ENCODE measurements at places on chromosomes 5 and 9. TPM values are rescaled to one million over a fixed set of nuclear protein-coding genes. Genes with fewer than 3 reads are reported as not detected.

GRCh38 chr5:99827136-99827535 lies 708.0 kb upstream of the FAM174A start:
- no peak overlapping the region for H3K27ac ChIP-seq
- H3K4me1 ChIP-seq = peaks cover 12% of the 10 kb centered on the region
- no peaks in the 10 kb centered on the region for H3K36me3 ChIP-seq
- H3K4me3 ChIP-seq = no peak overlapping the region

DNA sequence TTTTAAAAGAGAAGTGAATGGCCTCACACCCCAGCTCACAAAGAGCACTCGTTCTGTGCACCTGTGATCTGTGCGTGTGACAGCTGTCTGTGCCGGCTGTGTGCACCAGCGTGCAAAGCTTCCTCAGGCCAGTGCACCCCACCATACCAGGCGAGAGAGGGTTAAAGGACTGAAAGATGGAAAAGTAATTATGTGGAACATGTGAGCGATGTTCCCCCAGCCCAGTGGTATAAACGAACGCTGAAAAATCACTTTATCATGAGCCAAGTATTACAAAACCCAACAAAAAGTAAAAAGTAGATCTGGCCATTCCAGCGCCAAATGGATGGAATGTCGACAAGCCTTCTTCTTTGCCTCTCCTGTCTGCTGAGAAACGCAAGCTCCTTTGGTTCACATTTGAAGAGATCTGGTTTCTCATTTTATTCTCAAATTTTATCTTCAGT lies 53.7 kb downstream of the IPPK start:
- H3K4me3 ChIP-seq = no peak overlapping the region
- DNase-seq = no peak
- peaks cover 38% of the 10 kb centered on the region for H3K36me3 ChIP-seq
- peaks cover 6% of the 10 kb centered on the region for H3K4me1 ChIP-seq
- H3K27me3 ChIP-seq = no peaks in the 10 kb centered on the region

GRCh38 chr5:84393969-84394368 lies 9.3 kb upstream of the EDIL3 start:
- no peaks in the 10 kb centered on the region for H3K27me3 ChIP-seq
- no peak overlapping the region for H3K4me3 ChIP-seq
- H3K36me3 ChIP-seq = no peaks in the 10 kb centered on the region
- no peaks in the 10 kb centered on the region for H3K4me1 ChIP-seq
- H3K27ac ChIP-seq = no peak overlapping the region

- DNase-seq = no peak
- no peak overlapping the region for H3K27ac ChIP-seq
- no peaks in the 10 kb centered on the region for H3K36me3 ChIP-seq
- H3K27me3 ChIP-seq = no peaks in the 10 kb centered on the region
- peaks cover 6% of the 10 kb centered on the region for H3K4me1 ChIP-seq
- H3K4me3 ChIP-seq = no peak overlapping the region
These were observed 151.5 kb downstream of the BNC2 start for GRCh38 chr9:16718952-16719351.

- peaks cover 16% of the 10 kb centered on the region for H3K27me3 ChIP-seq
- H3K36me3 ChIP-seq = peaks cover 8% of the 10 kb centered on the region
- H3K4me1 ChIP-seq = peaks cover 12% of the 10 kb centered on the region
- no peak overlapping the region for H3K27ac ChIP-seq
These were observed 25.1 kb downstream of the FGF18 start for GRCh38 chr5:171444582-171444981.

GRCh38 chr5:172245046-172245445 lies 38.5 kb downstream of the UBTD2 start:
- no peak overlapping the region for H3K4me3 ChIP-seq
- no peaks in the 10 kb centered on the region for H3K27me3 ChIP-seq
- H3K27ac ChIP-seq = no peak overlapping the region
- H3K36me3 ChIP-seq = peaks cover 3% of the 10 kb centered on the region
- H3K4me1 ChIP-seq = peaks cover 4% of the 10 kb centered on the region

GRCh38 chr9:35029852-35030251 lies 40.3 kb downstream of the DNAJB5 start:
- peaks cover 6% of the 10 kb centered on the region for H3K4me1 ChIP-seq
- peak overlapping the region; percentile 48 for H3K4me3 ChIP-seq
- H3K27ac ChIP-seq = no peak overlapping the region
- DNase-seq = no peak

DNA sequence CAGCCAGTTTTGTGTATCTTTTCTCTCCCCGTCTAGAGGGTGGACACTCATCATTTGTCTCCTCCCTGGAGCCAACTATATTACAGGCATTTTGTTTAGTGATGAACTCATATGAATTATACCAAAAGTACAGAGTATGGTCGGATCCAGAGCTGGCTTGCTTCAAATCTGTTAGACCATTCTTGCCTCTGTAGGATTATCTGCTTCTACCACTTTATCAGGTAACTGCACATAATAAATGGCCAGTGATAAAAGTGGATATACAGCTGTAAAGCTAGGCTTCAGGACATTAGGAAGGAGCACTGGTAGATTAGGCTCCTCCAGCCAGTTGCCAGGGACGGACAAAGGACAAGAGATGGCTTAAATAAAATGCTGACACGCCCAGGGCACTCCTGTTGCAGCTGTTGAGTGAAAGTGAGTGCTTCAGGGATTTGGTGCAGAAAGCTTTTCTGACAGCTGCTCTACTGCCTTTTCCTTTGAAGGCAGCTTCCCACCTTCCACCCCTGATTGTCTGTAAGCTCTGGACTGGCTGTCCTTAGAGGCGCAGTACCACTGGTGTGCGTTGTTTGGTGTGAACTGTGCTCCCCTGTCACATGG lies 259.2 kb downstream of the PDZD2 start:
- peaks cover 4% of the 10 kb centered on the region for H3K36me3 ChIP-seq
- peaks cover 7% of the 10 kb centered on the region for H3K4me1 ChIP-seq

GRCh38 chr9:129456549-129457324 lies 164.2 kb downstream of the C9orf50 start:
- H3K36me3 ChIP-seq = no peaks in the 10 kb centered on the region
- H3K4me3 ChIP-seq = no peak overlapping the region
- H3K27ac ChIP-seq = peak overlapping the region; percentile 15
- H3K27me3 ChIP-seq = peaks cover 14% of the 10 kb centered on the region
- peaks cover 17% of the 10 kb centered on the region for H3K4me1 ChIP-seq

Gene SLC6A7
- not detected for total RNA-seq

Gene KIAA0825
- total RNA-seq = 2.0 TPM

Gene RICTOR
- 35.3 TPM for total RNA-seq

Gene C9
- not detected for total RNA-seq

Gene GKAP1
- 3.5 TPM for total RNA-seq

Gene DDX46
- total RNA-seq = 59.4 TPM
